ENCODE measurements at places on chromosomes 6 and 20.

GRCh38 chr6:164184410-164184809, 769.9 kb downstream of the QKI start:
- no peak for DNase-seq

GRCh38 chr6:81265106-81265505, 487.4 kb downstream of the TENT5A start:
- no peak for DNase-seq

DNA sequence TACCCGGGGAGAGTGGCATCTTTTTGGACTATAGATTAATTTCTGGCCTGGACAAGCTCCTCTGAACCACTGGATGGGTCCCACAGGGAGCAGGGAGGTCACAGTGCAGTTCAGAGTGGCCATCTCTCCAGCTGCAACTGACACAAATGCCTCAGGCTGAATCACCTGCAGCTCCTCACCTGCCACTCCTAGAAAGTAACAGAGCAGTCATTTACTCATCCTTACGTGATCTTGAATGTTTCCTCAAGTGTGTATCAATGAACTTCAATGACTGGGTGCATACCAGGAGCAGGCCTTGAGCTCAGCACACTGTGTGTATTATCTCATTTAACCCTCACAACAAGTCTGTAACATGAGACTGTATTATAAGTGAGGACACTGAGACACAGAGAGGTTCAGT, 40.0 kb upstream of the SIRPG start:
- DNase-seq: no peak

- no peak for DNase-seq
Measured at GRCh38 chr20:57650756-57651483, 30.7 kb upstream of the ZBP1 start.

DNA sequence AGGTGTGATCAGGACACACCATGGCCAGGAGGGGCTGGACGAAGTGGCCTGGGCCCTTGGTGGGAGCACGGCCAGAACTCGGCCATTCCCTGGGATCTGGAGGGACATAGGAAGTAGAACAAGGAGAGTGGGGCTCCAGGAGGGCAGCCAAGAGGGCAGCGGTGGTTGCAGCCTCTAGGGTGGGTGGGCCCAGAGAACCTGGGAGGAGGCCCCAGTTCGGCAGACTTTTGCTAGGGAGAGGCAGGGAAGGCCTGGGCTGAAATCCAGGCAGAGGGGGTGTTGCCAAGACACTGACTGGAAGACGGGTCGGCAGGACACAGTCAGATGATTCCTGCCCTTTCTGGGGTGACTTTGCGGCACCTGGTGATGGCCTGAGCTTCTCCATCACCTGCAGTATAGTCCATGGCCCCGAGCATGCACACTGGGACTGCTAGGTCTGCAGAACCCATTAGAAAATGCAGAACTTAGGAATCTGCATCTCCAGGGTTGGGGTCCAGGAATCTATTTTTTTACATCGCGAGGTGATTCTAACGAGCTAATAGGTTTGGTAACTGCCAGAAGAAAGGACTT, 224.8 kb downstream of the SYNDIG1 start:
- DNase-seq: no peak

DNA sequence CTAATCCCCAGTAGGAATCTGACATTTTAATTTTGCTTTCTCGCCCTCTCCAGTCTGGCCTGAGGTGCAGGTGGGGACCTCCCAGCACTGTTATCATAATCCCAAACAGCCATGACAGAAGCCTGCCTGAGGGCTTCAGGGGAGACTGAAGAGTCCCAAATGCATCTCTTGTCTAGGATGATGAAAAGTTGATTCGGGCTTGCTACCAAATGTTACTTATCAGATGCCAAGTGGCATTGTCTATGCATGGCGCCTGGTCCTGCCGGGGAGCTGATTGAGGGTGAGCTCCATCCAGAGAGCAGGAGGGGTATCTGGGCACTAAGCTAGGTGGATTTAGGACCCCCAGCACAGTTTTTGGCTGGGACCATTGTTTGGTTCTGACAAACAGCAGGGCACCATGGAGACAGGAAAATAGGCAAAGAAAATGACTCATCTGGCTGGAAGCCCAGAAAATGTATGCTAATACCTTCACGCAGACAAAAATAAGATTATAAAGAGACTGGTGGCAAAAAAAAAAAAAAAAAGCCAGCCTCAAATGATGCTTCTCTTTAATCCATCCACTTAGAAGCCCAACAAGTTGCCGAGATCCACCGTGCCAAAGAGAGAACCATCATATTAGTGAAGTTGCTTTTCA, 513.7 kb upstream of the SULF2 start:
- DNase-seq: no peak

- no peak for DNase-seq
Measured at GRCh38 chr20:62339647-62340062, 27.5 kb downstream of the LAMA5 start.

DNA sequence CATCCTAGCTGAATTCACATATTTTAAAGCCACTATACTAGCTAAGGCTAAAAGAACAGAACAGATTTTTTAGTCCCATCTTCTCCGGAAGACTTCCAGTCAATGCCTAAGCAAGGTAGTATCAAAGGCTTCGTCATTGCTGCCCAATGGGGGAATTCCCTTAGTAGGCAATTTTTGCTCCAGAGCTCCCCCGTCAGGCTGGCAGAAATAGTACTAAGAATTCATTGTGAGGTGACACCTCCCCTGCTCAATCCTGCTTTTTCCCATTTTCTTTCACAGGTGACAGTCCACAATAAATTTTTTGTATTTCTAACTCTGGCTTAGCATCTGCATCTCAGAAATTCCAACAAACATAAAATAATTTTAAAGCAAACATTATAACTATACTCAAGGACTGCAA, 52.8 kb upstream of the SRSF6 start:
- no peak for DNase-seq

- DNase-seq: no peak
Measured at GRCh38 chr6:97572943-97573342, 289.9 kb upstream of the MMS22L start.

DNA sequence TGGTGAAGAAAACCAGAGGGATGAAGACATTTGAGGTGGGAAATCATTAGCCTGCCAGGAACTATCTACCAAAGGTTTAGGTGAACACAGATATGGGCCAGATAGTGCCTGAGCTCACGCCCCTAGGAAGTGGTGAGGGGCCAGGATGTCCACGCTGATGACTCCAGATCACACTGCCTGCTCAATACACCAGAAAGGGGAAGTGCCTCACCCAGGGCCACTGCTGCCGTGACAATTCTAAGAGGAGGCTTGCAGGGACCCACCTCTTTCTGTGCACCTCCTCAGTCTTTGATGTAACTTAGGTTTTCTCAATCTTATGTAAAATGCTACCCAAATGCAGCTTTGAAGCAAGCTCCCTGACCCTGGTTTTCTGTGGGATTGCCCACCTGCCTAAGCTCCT, 5.4 kb upstream of the RAB44 start:
- DNase-seq: no peak

- DNase-seq: peak; percentile 41
Measured at GRCh38 chr6:42901538-42901957, 14.3 kb upstream of the PTCRA start.

- DNase-seq: no peak
Measured at GRCh38 chr6:41531591-41532582, 14.3 kb upstream of the FOXP4 start.

- no peak for DNase-seq
Measured at GRCh38 chr20:35085477-35086225, 7.0 kb downstream of the TRPC4AP start.

DNA sequence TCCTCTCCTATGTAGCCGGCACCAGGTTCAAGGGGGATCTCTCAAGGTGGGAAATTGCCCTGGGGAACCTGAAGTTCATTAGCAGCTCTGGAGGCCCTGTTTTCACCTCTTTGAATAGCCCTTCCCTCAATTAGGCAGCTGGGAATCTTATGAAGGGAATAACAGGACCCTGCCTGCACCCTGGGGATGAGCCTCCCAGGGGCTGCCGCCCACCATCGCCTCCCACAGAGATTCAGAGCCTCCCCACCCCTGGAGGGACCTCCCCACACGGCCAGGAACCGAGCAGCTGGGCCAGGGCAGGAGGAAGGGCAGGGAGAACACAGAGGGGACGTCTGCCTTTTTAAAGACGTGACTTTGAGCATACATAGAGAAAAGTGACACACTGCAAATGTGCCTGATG, 4.6 kb upstream of the EEF1A2 start:
- DNase-seq: no peak

- DNase-seq: no peak
Measured at GRCh38 chr20:8154638-8155037, 22.6 kb downstream of the PLCB1 start.

GRCh38 chr6:136947037-136947436, 24.9 kb downstream of the SLC35D3 start:
- DNase-seq: no peak

DNA sequence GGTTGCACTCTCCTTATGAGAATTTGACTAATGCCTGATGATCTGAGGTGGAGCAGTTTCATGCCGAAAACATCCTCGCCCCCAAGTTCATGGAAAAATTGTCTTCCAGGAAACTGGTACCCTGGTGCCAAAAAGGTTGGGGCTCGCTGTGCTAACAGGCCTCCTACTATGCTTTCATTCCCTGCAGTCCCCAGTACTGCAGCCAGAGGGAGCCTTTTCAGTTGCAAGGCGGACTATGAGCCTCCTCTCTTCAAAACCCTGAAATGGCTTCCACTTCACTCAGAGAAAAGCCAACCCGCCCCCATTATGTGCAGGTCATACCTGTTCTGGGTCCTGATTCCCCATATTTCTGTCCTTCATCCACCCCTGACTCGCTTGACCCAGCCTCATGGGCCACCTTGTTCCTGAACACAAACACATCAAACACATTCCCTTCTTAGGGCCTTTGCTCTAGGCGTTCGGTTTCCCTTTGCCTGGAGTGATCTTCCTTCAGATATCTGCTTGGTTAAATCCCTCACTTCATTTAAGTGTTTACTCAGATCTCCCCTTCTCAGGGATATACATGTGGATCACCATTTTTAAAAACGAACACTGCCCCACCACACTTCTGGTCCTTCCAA, 173.7 kb downstream of the PHACTR1 start:
- DNase-seq: no peak

DNA sequence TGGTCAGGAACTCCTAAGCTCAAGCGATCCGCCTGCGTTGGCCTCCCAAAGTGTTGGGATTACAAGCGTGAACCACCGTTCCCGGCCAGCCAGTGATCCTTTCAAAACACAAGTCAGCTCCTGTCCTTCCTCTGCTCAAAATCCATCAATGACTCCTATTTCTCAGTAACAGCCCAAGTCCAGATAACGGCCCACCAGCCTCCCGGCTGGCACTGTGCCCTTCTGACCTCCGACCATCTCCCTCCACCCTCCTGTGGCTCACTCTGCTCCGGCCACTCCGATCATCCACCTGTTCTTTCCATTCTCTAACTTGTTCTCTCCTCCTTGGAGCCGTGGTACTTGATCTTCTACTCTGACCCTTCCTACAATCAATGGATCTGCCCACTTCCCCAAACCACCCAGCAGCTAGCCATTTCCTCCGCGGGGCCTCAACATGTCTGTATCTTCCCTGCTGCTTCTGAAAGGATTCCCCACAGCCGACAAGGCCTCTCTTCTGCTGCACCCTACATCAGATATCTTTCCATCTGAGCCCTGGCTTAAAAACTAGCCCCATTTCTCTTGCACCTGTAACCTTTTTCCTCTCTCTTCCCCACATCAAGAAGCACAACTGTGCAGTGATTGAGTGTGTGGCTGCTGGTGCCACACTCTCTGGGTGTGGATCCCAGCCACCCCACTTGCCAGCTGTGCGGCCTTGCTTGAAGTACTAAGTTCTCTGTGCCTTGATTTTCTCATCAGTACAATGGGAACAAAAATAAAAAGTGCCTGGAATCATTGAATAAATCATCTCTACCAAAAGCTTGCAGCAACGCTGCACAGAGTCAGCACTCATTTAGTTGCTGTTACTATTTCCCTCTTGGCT, 6.1 kb upstream of the ZMYND8 start:
- DNase-seq: no peak

DNA sequence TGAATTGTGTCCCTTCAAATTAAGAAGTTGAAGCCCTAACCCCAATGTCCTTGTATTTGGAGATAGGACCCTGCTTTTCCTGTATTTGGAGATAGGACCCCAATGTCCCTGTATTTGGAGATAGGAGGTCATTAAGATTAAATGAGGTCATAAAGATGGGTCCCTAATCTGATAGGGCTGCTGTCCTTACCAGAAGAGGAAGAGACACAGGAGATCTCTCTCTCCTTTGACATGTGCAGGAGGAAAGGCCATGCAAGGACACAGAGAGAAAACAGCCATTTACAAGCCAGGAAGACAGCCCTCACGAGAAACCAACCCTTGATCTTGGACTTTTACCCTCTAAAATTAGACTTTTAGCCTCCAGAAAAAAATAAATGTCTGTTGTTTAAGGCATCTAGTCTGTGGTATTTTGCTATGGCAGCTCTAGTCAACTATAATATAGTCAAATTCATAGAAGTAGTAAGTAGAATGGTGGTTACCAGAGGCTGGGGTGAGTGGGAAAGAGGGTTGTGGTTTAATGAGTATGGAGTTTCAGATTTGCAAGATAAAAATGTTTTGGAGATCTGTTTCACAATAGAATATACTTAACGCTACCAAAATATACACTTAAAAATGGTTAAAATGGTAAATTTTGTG, 59.3 kb downstream of the UBE3D start:
- DNase-seq: no peak

DNA sequence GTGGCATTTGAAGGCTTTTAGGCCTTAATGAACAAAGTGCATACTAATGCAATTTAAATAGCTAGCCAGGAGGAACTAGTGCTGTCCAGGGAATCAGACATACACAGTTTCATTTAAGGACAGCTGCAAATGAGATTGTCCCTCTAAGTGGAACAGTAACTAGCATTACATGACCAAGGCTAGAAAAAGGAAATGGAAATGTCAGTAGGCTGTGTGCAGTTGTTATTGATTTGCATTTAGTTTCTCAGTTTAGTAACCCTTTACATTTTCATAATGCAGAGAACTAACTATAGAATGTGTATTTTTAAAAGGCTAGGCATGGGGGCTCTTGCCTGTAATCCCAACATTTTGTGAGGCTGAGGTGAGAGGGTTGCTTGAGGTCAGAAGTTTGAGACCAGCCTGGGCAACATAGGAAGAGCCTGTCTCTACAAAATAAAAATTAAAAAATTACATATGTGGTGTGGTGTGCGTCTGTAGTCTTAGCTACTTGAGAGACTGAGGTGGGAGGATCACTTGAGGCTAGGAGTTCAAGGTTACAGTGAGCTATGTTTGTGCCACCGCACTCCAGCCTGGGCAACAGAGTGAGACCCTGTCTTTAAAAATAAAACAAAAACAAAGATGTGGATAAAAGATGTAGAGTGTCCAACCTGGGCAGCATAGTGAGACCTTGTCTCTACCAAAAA, 468.0 kb downstream of the UTRN start:
- DNase-seq: no peak

DNA sequence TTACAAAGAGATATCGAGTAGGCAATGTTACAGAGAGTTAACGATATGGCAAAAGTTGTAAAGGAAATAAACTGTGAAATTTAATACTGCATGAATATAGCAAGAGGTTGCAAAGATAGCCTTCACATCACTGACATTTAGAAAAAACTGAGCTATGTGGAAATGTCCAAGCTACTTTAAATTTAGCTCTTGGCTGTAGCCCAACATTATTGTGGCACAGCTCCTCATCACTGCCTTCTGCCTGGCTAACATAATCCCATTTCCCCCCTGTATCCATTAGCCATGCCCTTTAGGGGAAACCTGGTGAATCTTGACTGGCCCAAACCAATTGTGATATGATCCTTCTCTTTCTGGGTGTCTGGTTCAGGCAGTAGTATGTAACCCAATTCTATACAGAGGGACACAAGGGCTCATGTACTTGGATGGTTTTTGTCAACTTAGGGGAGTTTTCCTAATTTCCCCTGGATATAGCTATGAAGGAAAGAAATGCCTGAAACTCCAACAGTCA, 115.4 kb downstream of the PFDN4 start:
- DNase-seq: no peak

GRCh38 chr20:2603816-2604505, 48.5 kb upstream of the NOP56 start:
- DNase-seq: no peak

- no peak for DNase-seq
Measured at GRCh38 chr6:72651967-72652956, 30.4 kb downstream of the KCNQ5 start.
